ENCODE measurements at places on chromosomes 2 and 18.
A peak's percentile ranks its signal among the peaks of the same experiment; 100 is the strongest.

DNA sequence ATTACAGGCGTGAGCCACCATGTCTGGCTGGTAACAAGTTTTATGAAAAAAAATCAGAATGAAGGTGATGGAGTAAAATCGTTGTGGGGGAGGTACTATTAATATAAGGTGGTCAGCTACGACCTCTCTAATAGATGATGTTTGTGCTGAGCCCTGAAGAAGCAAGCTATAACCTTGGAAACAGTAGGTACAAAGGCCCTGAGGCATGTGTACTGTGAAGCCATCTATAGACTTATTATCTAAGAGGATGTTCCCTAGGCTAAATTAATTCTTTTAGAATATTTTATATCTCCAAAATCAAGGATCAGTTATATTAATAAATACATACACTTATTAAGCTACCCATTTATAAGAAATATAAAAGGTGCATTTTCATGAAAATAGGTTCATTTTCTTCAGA, 23.3 kb upstream of the SSB start:
- no peak for DNase-seq

- DNase-seq, result no peak
Measured at GRCh38 chr2:149617476-149617875, 29.9 kb upstream of the MMADHC start.

DNA sequence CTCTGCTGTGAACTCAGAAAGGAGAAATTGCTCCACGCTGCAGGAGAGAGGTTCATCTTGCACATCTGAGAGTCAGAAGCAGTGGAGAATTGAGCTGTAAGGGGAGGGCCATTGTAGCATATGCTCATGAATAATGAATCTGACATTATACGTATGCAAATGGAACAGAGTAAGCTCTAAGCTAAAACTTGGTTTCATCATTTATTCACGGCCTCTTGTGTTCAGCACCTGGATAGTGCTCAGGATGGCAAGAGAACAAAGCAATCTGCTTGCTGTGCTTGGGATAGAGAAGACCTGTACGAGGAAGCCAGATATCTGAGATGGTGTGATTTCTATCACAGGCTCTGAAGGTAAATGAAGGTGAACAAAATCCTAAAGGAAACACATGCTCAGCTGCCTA, 87.9 kb upstream of the GCFC2 start:
- DNase-seq, result no peak

GRCh38 chr2:73920577-73921545, 5.8 kb upstream of the DGUOK start:
- DNase-seq, result no peak

GRCh38 chr2:74183878-74184277, 5.2 kb upstream of the MOB1A start:
- DNase-seq, result no peak

- no peak for DNase-seq
Measured at GRCh38 chr18:54881229-54881768, 53.0 kb downstream of the RAB27B start.

- no peak for DNase-seq
Measured at GRCh38 chr2:27211241-27211942, 449 bp upstream of the ATRAID start.

DNA sequence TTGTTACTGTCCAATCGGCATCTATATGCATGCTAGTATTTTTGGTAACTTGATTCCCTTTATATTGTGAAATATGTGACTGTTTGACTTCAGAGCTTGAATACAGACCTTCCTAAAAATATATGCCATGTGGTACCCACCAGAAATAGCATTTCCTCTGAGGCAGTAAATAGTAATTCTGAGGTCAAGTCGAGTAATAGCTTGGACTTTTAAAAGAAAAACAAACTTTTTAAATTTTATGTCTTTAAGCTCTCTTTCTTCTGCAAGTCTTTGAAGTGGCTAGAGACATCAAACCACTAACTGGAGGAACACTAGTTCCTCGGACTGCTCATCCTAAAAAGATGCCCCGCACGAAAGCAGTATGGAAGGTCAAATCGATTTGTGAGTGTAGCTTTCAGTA, 396.8 kb upstream of the SLC14A2 start:
- no peak for DNase-seq

- no peak for DNase-seq
Measured at GRCh38 chr18:8261651-8262091, 347.6 kb upstream of the RAB12 start.

GRCh38 chr2:186349508-186349907, 136.6 kb upstream of the ZC3H15 start:
- no peak for DNase-seq

- no peak for DNase-seq
Measured at GRCh38 chr2:119550346-119550745, 6.1 kb downstream of the CFAP221 start.

DNA sequence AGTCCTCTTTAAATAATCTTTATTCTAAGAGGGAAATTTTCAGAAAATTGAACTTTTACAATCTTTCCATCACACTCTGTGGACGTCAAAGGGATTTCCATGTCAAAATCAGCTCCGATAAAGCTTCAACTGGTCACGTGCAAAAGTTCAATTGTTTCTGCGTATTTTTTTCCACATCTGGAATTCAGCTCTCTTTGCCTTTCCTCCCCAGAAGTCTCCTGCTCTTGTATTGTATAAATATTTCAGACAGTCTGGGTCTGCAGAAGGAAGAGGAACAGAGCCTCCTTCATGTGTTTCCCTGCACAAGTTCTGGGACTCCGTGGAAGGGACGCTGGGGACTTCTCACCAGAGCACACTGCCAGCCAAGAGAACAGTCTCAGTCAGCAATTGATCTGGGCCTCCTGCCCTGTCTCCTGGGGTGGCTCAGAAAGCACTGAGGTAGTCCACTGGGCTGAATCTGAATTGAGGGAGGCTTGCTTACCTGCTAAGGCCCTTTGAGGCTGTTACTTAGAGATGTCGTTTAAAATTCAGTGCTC, 251.5 kb downstream of the TFCP2L1 start:
- DNase-seq, result no peak

GRCh38 chr2:136736236-136736635, 29.1 kb upstream of the THSD7B start:
- DNase-seq, result no peak

GRCh38 chr2:200247494-200247893, 59.0 kb upstream of the SPATS2L start:
- no peak for DNase-seq

DNA sequence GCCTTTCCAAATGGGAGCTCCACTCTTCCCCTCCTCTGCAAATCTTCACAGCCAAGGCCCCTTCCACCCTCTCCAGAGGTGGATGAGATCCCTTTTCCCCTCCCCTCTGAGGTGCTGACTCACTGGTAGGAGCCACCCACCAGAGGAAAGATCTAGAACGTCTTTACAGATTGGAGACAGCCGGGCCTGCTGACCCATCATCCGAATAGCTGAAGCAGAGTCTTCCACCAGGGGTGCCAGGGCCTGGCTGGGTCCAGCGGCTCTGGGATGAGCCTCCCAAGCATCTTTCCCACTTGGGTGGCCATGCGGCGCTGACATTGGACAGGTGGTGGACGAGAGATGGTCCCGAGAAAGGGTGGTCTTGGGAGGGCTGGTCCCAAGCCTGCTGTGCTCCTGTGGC, 9.0 kb downstream of the ERFE start:
- no peak for DNase-seq

GRCh38 chr2:153408710-153409385, 69.7 kb downstream of the RPRM start:
- DNase-seq, result no peak

- no peak for DNase-seq
Measured at GRCh38 chr18:9568186-9568585, 46.2 kb downstream of the PPP4R1 start.

DNA sequence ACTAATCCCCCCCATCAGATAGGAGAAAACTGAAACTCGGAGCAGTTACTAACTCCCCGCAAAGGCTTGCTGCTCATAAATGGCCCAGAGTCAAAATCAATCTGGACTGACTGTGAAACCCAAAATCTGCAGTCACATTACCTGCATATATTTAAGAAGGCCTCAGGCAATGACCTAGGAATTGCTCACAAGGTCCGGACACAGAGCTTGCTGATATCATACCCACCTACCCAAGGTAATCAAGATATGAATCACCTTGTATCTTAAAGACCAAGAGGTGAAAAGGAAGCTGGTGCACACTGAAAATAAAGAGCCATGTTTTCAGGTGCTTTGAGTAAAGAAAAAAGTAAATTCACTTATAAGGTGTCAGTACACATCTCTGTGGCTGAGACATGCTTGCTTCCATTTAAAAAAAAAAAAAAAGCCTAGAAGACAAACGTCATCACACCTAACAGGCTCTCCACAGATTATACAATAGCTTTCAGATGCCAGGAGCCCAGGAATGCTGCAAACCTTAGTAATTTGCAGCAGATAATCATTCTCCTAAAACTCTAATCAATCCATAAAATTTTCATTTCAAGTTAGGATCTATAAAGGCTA, 195.4 kb downstream of the ZEB2 start:
- DNase-seq, result peak; percentile 13

DNA sequence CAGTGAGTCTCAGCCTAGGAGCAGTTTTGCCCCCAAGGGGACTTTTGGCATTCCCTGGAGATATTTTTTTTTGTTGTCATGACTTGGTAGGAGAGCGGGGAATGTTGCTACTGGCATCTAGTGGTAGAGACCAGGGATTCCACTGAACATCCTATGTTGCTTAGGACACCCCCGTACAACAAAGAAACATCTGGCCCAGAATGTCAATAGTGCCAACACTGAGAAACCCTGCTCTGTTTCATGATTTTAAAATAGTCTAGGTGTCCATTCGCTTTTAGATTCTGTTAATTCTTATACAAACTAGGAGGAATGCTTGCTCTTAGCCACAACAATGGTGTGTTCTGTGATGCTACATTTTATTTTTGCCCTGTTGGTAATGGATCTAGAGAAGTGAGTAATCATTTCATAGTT, 225.8 kb upstream of the SIX3 start:
- DNase-seq, result no peak

DNA sequence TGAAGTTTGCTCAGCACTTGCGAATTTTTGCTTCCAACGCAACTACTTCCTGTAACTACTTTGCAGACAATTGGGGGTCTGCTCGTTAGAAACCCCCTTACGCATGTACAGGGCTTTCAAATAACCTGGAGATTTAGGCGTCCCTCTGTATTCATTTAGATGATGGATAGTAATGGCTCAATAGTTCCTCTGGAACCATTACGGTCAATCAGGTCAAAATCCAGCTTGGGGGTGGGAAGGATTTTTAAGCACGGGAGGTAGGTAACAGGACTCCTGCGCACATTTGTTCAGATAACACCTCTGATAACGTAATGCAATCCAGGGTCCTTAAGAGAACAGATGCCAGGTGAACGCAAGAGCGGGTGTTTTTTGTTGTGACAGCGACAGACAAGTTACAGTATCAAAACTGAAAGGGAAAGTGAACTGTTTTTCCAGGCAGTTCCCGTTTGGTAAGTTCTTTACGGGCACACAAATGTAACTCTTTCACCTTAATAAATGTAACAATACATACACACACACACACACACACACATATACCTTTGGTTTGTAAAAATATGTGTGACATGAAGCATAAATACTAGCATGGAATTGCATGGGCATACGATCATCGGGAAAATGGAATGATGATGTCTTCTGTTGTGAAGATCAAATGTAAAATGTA, 3.8 kb upstream of the OSR1 start:
- DNase-seq, result peak; percentile 49

- no peak for DNase-seq
Measured at GRCh38 chr2:82278416-82278815, 1973.9 kb upstream of the LRRTM1 start.

DNA sequence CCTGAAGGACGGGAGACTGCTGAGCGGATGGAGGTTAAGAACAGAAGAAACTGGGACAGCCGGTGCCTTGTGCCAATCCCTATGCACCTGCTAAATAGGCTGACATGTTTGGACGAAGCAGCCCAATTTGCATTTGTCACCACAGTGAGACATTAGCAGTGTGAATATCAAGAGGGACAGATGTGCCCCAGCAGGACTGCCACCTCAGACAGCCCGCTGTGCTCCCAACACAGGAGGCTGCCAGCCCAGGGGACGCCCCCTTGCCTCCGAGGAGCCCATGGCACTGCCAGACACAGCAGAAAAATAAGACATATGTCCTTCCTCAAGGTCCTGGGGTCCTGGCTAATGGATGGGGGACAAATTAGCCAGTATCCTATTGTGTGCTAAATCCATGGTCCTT, 306.7 kb upstream of the POU3F3 start:
- DNase-seq, result no peak

GRCh38 chr18:9760641-9761040, 52.5 kb downstream of the RAB31 start:
- DNase-seq, result no peak

GRCh38 chr2:66024391-66024790, 410.5 kb upstream of the MEIS1 start:
- no peak for DNase-seq

DNA sequence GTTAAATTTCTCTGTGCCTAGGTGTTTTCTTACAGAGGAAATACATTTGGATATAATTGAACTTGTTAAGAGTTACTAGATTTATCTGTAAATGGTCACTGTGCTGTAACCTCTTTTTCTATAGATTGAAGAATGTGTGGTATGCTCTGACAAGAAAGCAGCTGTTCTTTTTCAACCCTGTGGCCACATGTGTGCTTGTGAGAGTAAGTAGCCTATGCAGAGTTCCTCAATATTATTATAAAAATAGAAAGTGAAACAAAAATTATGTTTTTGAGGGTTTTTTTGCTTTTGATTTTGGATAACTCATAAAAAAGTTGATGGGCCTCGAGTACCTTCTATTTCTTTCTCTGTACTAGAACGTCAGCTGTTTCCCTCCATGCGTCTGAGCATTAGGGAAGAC, 112.4 kb downstream of the MIB1 start:
- DNase-seq, result no peak

DNA sequence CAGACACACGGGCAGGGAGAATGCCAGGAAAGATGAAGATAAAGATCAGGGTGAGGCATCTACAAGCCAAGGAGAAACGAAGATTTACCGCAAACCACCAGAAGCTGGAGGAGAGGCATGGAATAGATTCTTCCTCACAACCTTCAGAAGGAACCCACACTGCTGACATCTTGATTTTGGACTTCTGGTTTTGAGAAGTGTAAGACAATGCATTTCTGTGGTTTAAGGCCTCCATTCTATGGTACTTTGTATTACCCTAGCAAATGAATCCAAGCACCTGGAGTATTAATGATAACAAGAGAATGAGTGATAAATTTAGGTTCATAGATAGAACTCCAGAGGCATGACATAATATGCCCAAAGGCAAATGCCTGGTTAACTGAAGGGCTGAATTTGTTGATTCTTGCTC, 11.8 kb upstream of the FN1 start:
- DNase-seq, result no peak

DNA sequence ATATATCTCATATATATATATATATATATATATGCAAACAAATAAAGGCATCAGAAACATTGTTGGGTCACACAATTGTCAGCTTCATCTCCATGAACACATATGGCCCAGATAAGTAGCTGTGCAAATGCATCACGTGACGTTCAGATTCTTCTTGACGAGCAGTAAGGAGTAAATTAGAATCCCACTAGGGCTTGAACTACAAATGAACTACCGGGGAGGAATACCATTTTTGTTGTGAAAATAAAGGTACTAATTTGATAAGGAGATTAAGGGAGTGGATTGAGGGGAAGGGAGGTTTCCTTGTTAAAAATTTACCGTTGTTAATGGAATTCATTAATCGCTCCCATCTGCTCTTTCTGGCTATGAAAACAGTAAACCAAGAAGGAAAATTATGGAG, 186.5 kb upstream of the COPS8 start:
- no peak for DNase-seq

- DNase-seq, result no peak
Measured at GRCh38 chr2:144890828-144891227, 370.9 kb upstream of the ZEB2 start.

- no peak for DNase-seq
Measured at GRCh38 chr2:69624611-69625010, 18.9 kb downstream of the AAK1 start.

GRCh38 chr18:77777163-77777562, 527.5 kb downstream of the GALR1 start:
- no peak for DNase-seq
